ENCODE measurements at places on chromosomes 5 and 9.

DNA sequence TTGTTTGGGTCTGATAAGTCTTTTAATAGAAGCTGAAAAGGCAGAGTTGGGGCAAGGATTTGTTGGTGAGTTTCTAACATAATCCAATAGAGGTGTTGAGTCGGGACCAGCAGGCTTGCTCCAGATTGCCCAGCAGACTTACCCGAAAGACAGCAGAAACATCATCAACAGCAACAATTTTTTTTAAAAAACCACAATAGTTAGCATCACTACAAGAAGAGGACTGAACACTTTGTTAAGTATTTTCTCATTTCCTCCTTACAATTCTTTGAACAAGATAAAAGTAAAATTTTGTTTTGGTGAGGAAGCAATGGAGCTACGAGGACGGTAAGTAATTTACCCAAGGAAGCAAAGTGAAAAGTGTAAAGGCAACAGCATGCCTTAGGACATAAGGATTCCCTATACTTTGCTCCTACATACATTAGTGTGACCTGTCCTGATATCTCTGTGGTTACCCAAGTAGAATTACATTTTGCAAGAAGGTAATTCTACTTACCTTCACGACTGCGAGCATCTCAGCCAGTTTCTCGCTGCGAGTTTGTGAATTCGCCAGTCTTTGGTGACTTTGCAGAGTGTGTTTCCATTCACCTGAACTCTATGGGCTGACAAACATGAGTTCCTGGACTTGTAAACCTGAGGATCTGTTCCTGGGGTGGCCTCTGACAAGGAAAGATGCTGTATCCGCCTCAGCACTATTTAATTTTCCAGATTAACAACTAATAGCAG is 13.2 kb downstream of the ITK start:
- no peak for DNase-seq

DNA sequence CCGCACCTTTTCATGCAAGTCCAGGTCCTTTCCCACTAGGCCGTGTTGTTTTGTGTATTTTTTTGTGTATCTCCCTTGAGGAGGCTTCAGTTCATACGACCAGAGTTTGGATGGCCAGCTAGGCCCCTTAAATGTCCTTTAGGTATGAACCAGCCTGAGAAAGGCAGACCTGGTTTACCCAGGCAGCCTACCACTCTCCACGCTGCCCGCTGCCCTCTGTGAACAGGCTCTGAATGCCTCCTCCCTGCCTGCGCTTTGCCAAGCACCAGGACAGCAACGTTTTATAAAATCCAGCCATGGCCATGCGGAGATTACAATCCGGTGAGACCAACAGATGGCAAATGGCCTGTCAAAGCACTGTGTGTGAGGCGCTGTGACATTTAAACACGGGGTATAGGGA is 626 bp upstream of the CLTB start:
- no peak for DNase-seq

- no peak for DNase-seq
Measured at GRCh38 chr9:100690438-100690837, 112.6 kb downstream of the CAVIN4 start.

- DNase-seq, result peak; percentile 86
Measured at GRCh38 chr9:131276094-131276888, at the start of gene FAM78A. TSS of gene FAM78A (minus strand) at chr9:131276510. CDS start at chr9:131276179, 331 bp downstream.

- no peak for DNase-seq
Measured at GRCh38 chr9:81874931-81875330, 53.3 kb upstream of the SPATA31D4 start.

GRCh38 chr5:94870511-94871183 is 252.2 kb downstream of the SLF1 start:
- DNase-seq, result no peak

GRCh38 chr9:93461821-93462220 is 8.4 kb upstream of the FAM120AOS start:
- DNase-seq, result no peak

- no peak for DNase-seq
Measured at GRCh38 chr5:133129950-133130349, 78.1 kb downstream of the HSPA4 start.

DNA sequence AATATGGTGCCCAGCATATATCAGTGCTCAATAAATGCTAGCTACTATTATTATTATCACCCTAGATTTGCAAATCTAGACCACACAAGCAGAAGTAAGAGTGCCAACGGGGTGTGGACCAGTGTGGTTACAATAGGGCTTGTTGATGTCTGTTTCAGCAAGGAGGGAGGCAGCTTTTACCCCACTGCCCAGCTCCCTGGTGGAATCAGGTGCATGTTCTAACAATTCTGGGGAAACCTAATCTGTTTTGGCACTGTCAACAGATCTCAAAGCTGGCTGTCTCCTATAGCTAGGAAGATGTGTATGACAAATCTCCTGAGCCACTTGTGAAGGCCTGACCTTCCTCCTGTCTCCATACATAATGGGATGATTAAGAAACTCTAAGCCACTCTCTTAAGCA is 5.7 kb downstream of the TGFBI start:
- no peak for DNase-seq

DNA sequence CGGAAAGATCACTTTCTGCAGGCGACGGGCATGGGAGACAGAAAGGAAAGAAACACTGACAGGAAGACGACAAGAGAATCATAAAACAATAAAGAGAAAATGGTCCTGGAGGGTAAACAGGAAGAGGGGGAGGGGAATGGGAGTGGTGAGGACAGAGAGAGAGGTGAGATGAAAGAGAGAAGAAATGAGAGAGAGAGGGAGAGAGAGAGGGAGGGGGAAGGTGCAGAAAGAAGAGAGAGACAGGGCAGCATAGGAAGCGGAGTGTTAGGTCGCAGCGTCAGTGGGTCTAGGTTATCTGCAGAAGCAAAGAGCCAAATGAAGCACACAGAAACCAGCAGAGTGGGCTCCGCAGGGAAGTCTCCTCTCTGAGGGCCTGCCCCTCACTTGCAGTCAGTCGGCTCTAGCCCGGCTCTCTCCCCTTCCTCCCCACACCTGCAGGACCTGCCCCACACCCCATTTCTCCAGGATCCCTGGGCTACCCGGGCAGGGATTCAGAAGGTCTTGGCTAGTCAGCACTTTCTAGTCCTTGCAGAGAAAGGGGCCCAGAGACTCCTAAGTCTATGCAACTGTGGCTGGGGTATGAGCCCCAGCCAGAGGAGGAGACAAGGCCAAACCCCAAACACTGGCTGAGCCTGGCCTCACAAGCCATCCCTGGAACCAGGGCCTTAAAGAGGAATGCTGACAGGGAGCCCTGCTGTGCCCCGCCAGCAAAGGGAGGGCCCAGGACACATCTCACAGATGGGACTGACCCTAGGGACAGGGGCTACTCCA is 29.7 kb upstream of the MEIKIN start:
- DNase-seq, result no peak

DNA sequence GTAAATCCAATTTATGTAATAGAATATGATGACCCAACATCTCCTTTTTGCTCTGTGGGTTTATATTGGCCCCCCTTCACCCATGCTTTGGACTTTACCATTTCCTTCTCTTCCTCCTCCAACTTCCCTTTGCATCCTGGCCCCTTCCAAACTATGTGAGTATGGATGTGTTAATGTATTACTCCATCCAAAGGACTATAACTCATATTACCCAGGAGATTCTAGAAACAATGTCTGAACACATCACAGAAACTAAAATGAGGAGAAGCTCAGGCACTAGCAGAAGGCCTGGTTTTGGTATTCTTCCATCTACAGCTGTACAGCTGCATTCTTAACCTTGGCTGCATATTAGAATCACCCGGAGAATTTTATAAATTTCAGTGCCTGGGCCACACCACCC is 110.7 kb downstream of the PDE4D start:
- DNase-seq, result peak; percentile 22

GRCh38 chr5:33675958-33676464 is 215.8 kb downstream of the ADAMTS12 start:
- no peak for DNase-seq

- no peak for DNase-seq
Measured at GRCh38 chr9:33809506-33809905, 7.5 kb upstream of the UBE2R2 start.

GRCh38 chr5:99032234-99033013 is 103.6 kb upstream of the CHD1 start:
- peak; percentile 78 for DNase-seq

DNA sequence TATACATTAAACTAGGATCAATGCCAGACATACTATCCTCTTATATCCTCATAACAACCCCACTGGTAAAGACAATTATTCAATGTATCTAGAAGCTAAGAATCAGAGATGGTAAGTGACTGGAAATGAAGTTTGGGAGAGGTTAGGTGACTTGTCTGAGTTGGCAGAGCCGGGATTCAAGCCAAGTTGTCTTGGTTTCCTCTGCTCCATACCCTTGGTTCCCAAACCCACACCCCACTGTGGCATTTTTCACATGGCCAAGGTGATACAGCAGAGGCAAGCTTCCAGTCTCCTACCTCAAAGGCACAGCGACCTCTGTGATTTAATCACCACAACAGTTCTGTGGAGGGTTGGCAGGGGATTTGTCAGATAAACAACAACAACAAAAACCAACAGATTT is 34.7 kb upstream of the ADRB2 start:
- no peak for DNase-seq

DNA sequence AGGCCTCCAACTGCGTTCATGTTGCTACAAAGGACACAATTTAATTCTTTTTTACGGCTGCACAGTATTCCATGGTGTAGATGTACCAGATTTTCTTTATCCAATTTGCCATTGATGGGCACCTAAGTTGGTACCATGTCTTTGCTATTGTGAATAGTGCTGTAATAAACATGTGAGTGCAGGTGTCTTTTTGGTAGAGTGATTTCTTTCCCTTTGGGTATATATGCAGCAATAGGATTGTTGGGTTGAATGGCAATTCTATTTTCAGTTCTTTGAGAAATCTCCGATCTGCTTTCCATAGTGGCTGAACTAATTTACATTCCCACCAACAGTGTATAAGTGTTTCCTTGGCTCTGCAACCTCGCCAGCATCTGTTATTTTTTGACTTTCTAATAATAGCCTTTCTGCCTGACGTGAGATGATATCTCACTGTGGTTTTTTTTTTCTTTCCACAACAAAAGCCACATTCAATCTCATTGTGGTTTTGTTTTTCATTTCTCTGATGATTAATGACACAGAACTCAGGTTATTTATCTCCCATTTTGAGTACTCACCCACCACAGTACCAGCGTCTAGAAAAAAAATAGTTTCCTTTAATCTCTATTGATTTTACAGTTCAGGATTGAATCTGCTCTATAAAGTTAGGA is 21.9 kb downstream of the ARRDC3 start:
- DNase-seq, result no peak

DNA sequence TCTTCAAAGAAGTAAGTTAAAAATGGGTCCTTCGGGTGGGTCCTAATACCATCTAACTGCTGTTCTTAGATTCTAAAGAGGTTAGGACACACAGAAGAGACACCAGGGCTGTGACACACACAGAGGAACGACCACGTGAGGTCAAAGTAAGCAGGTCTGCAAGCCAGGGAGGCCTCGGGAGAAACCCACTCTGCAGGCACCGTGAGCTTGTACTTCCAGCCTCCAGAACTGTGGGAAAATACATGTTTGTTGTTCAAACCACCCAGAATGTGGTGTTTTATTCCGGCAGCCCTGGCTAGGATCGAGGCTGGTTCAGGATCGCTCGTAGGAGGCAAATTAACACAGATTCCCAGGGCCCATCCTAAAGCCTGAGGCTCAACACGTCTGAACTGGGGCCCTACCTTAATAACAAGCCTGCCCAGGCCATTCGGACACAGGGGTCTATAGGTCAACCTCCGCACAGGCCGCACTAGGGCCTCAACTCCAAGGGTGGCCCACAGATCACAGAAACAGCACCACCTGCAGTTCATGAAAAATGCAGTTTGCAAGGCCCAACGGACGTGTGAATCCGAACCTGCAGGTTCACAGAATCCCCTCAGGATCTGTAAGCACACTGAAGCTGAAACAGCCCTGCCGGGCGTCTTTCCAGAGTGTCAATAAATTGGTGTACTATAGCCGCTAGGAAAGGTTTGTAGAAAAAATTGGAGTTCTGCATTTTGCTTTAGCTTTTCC is 7.1 kb downstream of the MED10 start:
- no peak for DNase-seq

DNA sequence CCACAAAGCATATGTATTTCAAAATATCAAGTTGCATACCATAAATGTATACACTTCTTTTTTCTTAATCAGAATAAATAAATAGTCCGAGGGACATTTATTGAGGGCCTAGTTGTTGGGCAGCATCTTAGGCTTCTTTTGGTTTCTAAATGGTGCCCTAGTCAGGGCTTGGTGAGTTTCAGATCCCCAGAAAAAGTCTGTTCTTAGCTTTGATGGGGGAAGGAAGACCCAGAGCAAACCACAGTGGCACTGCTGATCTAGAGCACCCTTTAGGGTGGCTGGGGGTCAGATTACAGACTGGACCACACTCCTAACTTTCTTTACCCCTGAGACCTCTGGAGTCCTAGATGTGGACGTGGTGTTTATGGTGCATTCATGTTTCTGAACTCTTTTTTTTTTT is 97.8 kb downstream of the C9orf152 start:
- DNase-seq, result no peak

DNA sequence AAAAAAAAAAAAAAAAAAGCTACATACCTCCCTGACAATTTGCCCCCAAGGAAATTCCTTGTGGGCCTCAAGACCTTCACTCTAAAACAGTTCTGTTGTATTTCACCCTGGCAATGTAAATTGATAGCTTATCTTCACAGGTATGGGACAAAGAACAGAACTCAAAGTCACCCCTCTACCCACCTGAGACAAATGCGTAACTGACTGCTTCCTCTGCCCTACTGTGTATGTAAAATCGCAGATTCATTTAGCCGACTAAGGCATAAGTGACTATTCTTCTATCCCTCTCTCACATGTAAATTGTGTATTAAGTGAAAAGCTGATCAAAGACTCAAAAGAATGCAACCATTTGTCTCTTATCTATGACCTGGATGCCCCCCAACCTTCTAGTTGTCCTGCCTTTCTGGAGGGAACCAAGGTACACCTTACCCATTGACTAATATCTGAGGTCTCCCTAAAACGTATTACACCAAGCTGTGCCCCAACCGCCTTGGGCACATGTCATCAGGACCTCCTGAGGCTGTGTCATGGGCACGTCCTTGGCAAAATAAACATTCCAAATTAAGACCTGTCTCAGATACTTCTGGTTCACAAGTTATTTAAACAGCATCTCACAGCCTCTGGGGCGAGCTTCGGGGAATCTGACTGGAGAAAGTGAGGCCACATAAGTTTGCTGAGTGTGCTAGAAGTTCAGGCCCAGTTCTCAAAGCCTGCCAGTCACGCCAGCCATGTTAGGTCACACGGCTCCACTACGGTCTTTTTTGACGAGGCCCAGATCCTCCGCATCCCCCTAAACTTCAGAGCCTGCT is 954 bp downstream of the TBCA start:
- DNase-seq, result no peak

DNA sequence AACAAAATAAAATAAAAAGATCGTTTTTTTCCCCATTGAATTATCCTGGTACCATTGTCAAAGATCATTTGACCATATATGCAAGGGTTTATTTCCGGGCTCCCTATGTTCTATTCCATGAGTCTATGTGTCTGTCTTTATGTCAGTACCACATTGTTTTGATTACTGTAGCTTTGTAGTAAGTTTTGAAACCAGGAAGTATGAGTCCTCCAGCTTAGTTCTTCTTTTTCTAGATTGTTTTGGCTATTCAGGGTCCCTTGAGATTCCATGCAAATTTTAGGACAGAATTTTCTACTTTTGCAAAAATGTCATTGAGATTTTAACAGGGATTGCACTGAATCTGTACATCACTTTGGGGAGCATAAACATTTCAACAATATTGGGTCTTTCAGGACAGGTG is 18.7 kb upstream of the EEIG1 start:
- no peak for DNase-seq

Measured in inflammatory macrophage (primary cell).